HT1080 (cell line): ENCODE measurements at places on chromosomes 16 and 17. TPM values are rescaled to one million over a fixed set of nuclear protein-coding genes. Genes with fewer than 3 reads are reported as not detected.

The PIK3R6 gene
- total RNA-seq: not detected in 2 replicates

The KRT16 gene
- total RNA-seq: not detected in 2 replicates

The SEZ6 gene
- total RNA-seq: not detected in 2 replicates

The CA4 gene
- total RNA-seq: not detected in 2 replicates

The MFSD6L gene
- total RNA-seq: not detected in 2 replicates

The TMEM114 gene
- total RNA-seq: not detected in 2 replicates

The ADAM11 gene
- total RNA-seq: 2.8 and 3.4 TPM in 2 replicates

The LRRC36 gene
- not detected in 2 replicates for total RNA-seq

The CEP295NL gene
- 0.27 and 0.55 TPM in 2 replicates for total RNA-seq

- DNase-seq: peak; percentile 47
Measured at GRCh38 chr17:44990994-44991393, 22.9 kb upstream of the C1QL1 start.

DNA sequence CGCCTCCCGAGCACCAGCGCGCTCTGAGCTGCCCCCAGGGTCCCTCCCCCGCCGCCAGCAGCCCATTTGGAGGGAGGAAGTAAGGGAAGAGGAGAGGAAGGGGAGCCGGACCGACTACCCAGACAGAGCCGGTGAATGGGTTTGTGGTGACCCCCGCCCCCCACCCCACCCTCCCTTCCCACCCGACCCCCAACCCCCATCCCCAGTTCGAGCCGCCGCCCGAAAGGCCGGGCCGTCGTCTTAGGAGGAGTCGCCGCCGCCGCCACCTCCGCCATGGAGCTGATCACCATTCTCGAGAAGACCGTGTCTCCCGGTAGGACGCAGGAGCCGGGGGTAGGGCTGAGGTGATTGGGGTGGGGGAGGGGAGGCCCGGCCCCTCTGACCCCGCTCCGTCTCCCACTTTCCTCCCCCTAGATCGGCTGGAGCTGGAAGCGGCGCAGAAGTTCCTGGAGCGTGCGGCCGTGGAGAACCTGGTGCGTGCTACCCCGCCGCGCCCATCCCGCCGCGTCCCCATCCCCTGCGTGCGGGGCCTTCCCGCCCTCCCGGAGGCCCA is 329 bp downstream of the KPNB1 start:
- no peak for DNase-seq

- DNase-seq: peak; percentile 20
Measured at GRCh38 chr16:47511882-47512281, 50.8 kb downstream of the PHKB start.

DNA sequence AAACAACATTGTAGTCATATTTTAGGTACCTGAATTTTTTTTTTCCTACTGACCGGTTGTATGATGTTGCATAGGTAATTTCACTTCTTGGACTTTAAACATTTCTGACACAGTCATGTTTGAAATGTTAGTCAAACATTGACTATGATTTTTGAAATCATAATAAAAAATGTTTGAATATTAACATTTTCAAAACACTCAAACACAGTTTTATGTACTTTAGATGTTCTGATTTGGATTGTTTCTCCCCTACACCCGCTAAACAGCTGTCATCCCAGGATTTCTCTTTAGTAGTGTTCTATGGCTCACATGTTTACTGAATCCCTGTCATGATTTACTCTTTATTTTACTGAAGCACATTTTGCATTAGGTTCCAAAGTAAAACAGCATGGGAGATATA is 102.9 kb upstream of the NPEPPS start:
- DNase-seq: no peak

- no peak for DNase-seq
Measured at GRCh38 chr17:47199627-47200324, 9.4 kb upstream of the MYL4 start.

GRCh38 chr17:31101943-31102342 is 7.2 kb downstream of the NF1 start:
- DNase-seq: no peak

GRCh38 chr17:17493986-17494466 is 2.2 kb downstream of the RASD1 start:
- DNase-seq: no peak
